Immature natural killer cell (primary cell): ENCODE measurements at places on chromosomes 7 and 10.

- no peaks in the 10 kb centered on the region for H3K4me1 ChIP-seq
- H3K36me3 ChIP-seq: no peaks in the 10 kb centered on the region
- no peak overlapping the region for H3K4me3 ChIP-seq
- no peak overlapping the region for H3K27ac ChIP-seq
- peaks cover 4% of the 10 kb centered on the region for H3K27me3 ChIP-seq
- no peak for DNase-seq
Measured at GRCh38 chr7:70810558-70811139, 321.3 kb upstream of the GALNT17 start.

- H3K27me3 ChIP-seq: peaks cover 1% of the 10 kb centered on the region
- no peak overlapping the region for H3K4me3 ChIP-seq
- no peaks in the 10 kb centered on the region for H3K36me3 ChIP-seq
- no peak overlapping the region for H3K27ac ChIP-seq
Measured at GRCh38 chr10:24501056-24501711, 222.5 kb downstream of the ARHGAP21 start.

DNA sequence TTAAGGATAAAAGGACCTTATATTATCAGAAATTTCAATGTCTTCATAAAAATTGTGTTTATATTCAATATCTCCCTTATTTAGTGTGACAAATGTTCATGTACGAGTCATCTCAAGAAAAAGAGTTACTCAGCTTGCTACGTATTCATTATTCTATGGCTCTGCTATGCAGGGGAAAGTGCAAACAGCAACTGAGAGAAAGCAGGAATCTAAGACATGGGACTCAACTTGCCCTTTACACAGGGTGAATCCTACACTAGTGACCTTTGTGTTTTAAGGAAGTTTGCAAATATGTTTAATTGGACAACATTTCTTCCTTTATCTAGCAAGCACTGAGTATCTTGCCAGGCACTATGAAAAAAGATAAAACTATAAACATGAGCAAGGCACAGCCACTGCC, 104.7 kb downstream of the NPSR1 start:
- no peak for DNase-seq
- no peaks in the 10 kb centered on the region for H3K27me3 ChIP-seq
- H3K27ac ChIP-seq: no peak overlapping the region

DNA sequence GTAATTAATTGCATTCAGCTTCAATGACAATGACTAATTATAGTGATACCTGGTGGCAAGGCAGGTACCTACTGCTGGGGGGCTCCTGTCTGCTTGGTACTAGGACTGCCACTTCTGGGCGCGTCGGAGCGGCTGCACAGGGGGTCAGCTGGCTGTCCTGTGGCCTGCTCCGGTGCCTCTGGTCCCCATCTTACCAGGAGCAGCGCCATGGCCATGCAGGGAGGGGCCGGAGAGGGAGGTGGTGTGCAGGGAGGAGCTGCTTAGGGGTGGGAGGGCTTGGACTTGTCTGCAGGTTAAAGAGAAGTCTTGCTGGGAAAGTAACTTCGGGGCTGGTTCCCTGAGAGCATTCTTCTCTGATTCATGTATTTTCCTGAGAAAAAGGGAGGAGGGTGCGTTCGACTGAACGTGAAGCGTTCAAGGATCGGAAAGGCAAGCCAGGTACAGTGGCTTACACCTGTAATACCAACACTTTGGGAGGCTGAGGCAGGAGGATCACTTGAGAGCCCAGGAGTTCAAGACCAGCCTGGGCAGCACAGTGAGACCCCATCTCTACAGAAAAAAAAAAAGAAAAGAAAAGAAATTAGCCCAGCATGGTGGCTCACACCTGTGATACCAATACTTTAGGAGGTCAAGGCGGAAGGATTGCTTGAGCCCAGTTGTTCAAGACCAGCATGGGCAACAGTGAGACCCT, 15.4 kb downstream of the CUX1 start:
- DNase-seq: no peak
- H3K36me3 ChIP-seq: peaks cover under 1% of the 10 kb centered on the region
- H3K27me3 ChIP-seq: no peaks in the 10 kb centered on the region
- no peak overlapping the region for H3K27ac ChIP-seq
- peaks cover 10% of the 10 kb centered on the region for H3K4me1 ChIP-seq

- H3K27me3 ChIP-seq: no peaks in the 10 kb centered on the region
- no peaks in the 10 kb centered on the region for H3K36me3 ChIP-seq
- DNase-seq: no peak
- H3K4me1 ChIP-seq: no peaks in the 10 kb centered on the region
- no peak overlapping the region for H3K27ac ChIP-seq
- H3K4me3 ChIP-seq: no peak overlapping the region
Measured at GRCh38 chr7:80218723-80219122, 84.1 kb downstream of the GNAI1 start.

DNA sequence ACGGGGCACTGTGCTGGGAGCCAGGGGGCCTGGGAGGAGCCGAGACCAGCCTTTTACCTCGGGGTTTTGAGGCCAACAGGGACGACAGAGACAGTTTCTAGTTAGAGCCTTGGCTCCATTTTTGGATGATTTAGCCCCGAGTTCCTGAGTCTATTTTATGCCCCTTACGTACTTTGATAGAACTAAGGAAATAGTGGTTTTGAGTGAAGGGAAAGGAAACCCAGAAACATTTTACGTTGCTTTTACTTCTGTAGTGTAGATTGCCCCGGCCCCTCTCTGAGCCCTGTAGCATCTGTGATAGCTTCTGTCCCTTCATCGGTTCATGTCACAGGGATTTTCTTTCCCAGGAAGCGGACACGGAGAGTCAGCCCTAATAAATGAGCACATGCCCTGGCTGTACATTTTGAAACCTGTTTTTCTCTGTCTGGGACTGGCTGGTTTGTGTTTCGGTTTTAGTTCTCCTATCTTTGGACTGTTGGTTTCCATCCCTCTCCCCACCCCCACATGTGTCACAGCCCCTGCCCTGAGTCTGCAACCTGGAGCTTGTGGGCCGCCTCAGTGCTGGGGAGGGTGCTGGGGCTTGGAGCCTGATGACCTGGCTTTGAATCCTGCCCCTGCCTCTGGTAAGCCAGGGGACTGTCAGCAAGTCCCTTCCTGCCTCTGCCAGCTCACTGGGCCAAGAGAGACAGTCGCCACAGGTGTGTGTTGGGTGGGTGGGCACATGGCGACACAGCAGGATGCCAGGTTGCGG, 6.9 kb upstream of the ORAI2 start:
- H3K27ac ChIP-seq: peak overlapping the region; percentile 99
- H3K36me3 ChIP-seq: peaks cover 9% of the 10 kb centered on the region
- H3K4me3 ChIP-seq: peak overlapping the region; percentile 77
- peaks cover 82% of the 10 kb centered on the region for H3K4me1 ChIP-seq
- DNase-seq: peak; percentile 82

DNA sequence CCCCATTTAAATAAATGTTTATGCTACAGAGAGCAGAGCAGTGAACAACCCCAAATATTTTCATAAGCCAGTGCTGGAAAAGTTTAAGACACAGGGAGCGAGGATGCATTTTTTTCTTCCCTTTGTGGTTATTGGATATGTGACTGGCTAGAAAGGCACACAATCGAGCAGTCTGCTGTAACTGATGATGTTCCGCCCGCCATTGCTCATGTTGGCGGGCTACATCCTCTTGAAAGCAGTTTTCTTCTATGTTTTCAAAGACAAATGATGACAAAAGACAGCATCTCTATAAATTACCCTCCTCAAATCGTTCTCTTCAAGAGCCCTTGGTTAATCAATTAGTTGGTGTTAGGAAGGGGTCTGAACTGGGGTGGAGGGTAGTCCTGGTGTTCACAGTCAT, 269.8 kb downstream of the SKAP2 start:
- H3K27ac ChIP-seq: no peak overlapping the region
- no peaks in the 10 kb centered on the region for H3K27me3 ChIP-seq
- DNase-seq: no peak
- H3K4me3 ChIP-seq: no peak overlapping the region
- peaks cover 4% of the 10 kb centered on the region for H3K36me3 ChIP-seq

GRCh38 chr10:103836861-103837260, 18.5 kb downstream of the SH3PXD2A start:
- no peaks in the 10 kb centered on the region for H3K4me1 ChIP-seq
- no peaks in the 10 kb centered on the region for H3K27me3 ChIP-seq
- no peaks in the 10 kb centered on the region for H3K36me3 ChIP-seq
- no peak overlapping the region for H3K27ac ChIP-seq

- H3K4me1 ChIP-seq: no peaks in the 10 kb centered on the region
- H3K36me3 ChIP-seq: no peaks in the 10 kb centered on the region
- H3K27ac ChIP-seq: no peak overlapping the region
- no peak for DNase-seq
Measured at GRCh38 chr10:132926777-132927650, 15.4 kb downstream of the CFAP46 start.

- peaks cover 36% of the 10 kb centered on the region for H3K27me3 ChIP-seq
- no peak for DNase-seq
- no peak overlapping the region for H3K4me3 ChIP-seq
- no peak overlapping the region for H3K27ac ChIP-seq
Measured at GRCh38 chr7:2540641-2541051, 14.7 kb downstream of the BRAT1 start.

DNA sequence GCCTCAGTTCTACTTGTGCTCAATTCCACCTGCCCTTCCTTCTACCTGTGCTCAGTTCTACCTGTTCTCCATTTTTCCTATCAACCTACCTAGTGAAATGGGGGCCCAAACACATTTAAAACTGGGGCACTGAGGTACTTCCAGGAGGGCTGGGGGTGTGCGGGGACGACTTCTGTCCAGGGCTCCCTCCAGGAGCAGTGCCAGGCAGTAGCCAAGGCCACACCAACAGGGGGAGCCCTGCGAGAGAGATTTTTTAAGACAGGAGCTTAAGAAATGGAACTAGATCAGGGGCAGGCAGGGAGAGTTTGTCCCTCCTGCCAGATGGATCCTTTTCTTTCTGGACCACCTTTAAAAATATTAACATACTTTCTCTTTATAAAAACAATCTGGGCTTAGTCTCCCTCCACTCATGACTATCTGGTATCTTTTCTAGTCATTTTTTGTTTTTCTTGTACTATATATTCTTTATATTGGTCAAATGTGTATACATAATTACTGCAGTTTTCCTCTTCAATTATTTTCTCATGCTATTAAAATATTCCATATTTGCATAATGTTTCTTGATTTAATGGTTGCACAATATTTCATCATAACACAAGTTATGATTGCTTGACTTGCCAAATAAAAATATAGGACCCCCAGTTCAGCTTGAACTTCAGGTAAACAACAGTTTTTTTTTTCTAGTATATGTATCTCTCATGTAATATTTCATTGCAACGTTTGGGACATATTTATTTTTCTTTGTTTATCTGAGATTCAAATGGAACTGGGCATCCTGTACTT, 47.3 kb upstream of the INSYN2A start:
- H3K4me3 ChIP-seq: no peak overlapping the region
- no peaks in the 10 kb centered on the region for H3K36me3 ChIP-seq

DNA sequence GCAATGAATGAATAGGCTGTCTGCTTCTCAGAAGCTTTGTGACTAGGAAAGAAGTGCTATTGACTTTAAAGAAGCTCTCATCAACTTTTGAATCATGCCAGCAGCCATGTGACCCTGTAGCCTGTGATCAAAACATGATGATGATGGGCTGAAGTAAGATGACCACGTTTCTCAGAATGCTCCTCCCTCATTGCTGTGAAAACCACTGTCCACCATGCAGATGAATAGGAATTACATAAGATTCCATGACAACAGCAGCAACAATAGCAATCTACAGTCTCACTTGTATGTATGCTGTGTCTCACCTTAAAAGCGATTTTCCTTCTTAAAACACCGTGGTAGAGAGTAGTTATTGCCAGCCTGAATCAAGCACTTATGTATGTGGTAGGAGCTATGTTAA, 228.4 kb downstream of the TRIL start:
- no peaks in the 10 kb centered on the region for H3K4me1 ChIP-seq
- no peak overlapping the region for H3K4me3 ChIP-seq
- no peak overlapping the region for H3K27ac ChIP-seq
- peaks cover 10% of the 10 kb centered on the region for H3K27me3 ChIP-seq
- DNase-seq: no peak

DNA sequence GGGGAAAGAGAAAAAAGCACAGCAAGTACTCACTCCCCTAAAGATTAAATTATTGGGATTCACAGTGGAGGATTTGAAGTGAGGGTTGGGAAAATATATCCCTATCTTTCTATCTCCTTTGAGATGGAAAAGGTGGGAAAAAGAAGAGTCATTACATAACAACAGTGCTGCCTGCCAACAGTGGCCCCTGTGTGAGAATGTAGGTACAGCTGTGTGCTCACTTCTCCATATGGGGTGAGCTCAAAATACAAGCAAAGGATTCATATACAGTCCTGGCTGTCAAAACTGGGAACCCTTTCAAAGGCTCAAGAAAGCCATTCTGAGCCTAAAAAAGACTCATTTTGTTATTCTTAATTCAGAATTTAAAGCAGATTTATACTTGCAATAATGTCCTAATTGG, 458.5 kb downstream of the GPAM start:
- no peaks in the 10 kb centered on the region for H3K4me1 ChIP-seq
- no peaks in the 10 kb centered on the region for H3K36me3 ChIP-seq
- no peak overlapping the region for H3K27ac ChIP-seq
- no peaks in the 10 kb centered on the region for H3K27me3 ChIP-seq

- H3K4me1 ChIP-seq: no peaks in the 10 kb centered on the region
- H3K27ac ChIP-seq: no peak overlapping the region
- no peaks in the 10 kb centered on the region for H3K27me3 ChIP-seq
- no peak for DNase-seq
- H3K4me3 ChIP-seq: no peak overlapping the region
- no peaks in the 10 kb centered on the region for H3K36me3 ChIP-seq
Measured at GRCh38 chr10:103598654-103599115, 105.2 kb downstream of the NEURL1 start.

DNA sequence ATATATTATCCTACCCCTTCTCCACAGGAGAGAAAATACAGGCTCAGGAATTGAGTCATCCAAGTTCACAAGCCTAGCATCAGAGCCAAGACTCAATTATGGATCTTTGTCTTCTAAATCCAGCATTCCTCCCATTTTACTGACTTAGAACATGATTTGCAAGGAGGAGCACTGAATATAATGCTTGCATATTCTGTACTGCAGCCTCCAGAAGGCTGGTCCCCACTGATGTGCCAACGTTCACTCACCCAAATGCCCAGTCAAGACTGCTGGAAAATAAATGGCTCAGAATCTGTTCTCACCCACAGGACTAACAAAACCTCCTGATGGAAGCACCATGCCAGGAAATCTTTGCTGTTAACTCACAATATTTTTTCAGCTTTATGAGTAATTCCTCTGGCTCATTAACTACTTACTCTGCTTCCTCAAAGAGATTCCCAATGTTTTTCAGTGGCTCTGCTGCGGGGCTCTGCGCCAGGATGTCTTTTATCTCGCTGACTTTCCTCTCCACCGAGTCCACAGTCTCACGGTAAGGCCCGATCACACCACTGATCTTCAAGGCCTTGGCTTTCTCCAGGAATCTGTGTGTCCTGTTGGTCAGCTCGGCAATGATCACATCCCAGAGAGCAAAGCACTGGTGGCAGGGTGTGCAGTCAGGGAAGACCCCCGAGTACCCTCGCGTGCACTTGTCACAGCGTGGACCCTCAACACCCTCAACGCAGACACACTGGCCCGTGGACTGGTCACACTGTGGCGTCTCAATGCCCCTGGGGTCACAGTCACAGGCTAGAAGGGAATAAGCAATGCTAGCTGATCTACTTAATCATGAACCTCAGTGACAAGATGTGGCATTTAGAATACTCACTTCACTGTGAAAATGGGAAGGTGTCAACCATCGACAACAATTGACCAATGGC, 48.8 kb downstream of the DLD start:
- no peak overlapping the region for H3K27ac ChIP-seq
- peaks cover 3% of the 10 kb centered on the region for H3K36me3 ChIP-seq
- no peaks in the 10 kb centered on the region for H3K27me3 ChIP-seq
- DNase-seq: no peak
- H3K4me3 ChIP-seq: no peak overlapping the region
